ENCODE measurements at places on chromosomes 3 and 15.

DNA sequence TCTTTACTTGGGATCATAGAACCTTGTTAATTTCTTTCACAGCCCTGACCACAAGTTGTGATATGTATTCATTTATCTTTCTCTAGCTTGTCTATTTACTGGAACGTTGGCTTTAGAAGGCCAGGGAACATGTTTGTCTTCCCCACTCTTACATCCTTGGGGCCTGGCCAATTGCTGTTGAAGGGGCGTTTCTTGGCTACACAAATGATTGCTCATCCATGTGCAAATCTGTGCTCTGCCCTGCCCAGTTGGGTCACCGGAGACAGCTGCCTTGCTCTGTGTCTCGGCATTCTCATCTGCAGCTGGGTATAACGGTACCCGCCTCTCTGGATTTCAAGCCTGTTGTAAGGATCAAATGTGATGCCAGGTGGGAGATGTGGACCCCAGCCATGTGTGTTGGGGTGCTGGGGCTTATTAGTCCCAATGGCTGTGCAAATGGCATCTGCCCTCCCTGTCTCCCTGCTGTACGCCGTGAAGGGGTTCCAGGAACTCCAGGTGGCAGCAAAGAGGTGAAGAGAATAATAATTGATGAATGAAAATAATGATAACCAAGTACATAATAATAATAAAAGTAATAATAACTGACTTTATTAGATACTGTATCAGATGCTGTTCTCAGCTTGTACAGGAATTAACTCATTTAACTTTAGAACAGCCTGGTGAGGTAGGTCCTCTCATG, 24.0 kb upstream of the TLE3 start:
- DNase-seq = peak; percentile 73

GRCh38 chr3:57141719-57142410, 23.3 kb downstream of the IL17RD start:
- no peak for DNase-seq

- no peak for DNase-seq
These were observed 1.7 kb upstream of the PCOLCE2 start for GRCh38 chr3:142890592-142890991.

GRCh38 chr3:111691293-111691909, 96.3 kb upstream of the ZBED2 start:
- peak; percentile 59 for DNase-seq

- no peak for DNase-seq
These were observed 183.1 kb upstream of the CGNL1 start for GRCh38 chr15:57193161-57193560.

GRCh38 chr3:168612671-168613070, 516.9 kb upstream of the GOLIM4 start:
- DNase-seq = no peak

DNA sequence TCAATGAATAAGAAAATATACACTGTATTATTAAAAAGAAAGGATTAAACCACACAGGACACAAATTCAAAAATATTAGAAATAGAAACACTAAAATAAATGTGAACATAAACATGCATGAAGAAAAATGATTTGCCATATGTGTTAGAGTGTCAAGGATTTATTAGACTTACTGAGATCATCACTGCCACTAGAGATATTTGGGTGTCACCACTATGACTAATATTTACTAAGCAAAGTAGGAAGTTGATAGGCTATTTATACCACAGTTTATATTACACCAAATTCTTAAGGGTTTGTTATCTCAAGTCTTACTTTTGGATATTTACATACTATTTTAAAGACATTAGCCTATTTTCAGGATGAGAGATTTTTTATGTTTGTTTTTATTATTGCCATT, 575.0 kb upstream of the SGO1 start:
- no peak for DNase-seq

- peak; percentile 98 for DNase-seq
These were observed 42.1 kb downstream of the CORO2B start for GRCh38 chr15:68620721-68621527.

DNA sequence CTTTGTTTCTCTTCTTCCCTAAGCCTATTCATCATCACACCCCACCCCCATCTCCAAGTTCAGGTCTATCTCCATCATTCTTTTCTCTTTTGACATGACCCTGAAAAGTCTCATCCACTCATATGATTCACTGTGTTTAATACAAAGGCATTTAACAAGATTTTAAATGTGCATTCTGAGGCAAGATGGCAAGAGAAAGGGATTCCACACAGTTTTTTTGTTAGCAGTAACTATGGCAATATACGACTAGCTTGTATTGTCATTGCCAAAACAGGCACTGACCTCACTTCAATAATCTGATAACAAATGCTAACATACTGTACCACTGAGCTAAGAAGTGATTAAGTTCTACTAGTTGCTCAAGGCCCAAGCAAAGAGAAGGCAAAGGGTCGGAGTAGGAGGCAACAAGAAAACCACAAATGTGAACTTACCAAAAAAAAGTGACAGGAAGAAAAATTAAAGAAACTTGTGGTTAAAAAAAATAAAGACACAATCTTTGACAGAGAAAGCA, 53.2 kb downstream of the FBN1 start:
- peak; percentile 92 for DNase-seq

- DNase-seq = no peak
These were observed 189.4 kb downstream of the THSD4 start for GRCh38 chr15:71304681-71305080.

DNA sequence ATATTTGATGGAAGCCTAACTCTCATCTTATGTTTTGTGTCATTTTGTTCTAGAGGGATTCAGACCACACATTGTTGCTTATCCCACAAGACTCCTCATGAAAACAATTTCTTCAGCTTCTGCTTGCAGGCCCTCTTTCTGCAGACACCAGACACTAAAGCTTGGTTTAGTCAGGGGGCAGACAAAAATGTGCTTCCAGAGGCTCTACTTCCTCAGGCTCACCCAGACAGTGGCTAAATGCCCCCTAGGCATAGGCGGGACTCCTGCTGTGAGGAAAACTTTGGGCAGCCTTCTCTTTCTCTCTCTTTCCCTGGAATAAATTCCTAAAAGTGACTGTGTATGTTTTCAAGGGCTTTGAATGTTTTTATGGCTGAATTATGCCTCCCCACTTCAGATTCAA, 435.4 kb upstream of the ATP11B start:
- DNase-seq = peak; percentile 82

DNA sequence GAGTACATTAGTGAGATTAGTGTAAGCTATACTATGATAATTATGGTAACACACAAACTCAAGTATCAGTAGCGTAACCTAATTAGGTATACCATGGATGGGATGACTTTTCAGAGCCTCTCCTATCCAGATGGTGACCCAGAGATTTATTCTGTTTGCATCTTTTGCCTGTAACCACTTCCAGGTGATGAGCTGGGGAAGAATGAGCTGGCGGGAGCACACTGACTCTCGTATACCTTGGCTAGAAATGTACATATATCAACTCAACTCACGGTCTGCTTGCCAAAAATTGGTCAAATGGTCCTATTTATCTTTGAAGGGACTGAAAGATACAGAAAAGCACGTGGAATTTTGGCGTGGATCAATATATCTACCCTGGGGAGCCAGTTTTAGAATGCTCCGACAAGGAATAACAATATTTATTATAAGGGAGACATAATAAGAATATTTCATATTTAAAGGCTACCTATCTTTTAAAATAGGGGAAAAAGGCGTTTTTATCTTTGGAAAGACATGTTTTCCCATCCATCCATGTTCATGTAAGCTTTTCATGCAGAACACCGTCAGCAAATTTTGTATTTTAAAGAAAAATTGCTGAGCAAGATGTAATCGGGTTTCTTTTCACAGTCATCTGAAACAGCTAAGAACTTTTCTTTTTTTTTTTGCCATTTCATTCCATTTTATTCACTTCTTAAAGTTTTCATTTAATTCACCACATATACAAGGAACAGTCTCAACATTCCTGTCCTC, 502.6 kb upstream of the CBLB start:
- no peak for DNase-seq

DNA sequence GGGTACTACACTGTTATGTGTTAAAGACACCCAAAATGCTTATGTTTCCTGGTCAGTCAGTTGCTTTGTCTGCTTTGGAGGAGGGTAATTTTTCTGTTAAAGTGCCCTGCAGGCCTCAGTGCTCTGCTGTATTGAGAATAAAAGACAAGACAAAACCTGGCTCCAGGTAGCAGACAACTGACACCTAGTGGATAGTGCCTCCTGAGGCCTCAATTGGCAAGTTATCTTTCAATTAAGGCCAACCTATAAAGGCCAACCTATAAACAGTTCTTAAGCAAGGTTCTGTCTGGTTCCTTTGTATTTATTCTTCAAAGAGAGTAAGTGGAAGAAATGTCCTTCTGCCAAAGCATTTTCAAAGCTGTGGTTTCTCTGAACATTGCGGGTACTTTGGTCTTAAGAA, 773.8 kb downstream of the MECOM start:
- no peak for DNase-seq

DNA sequence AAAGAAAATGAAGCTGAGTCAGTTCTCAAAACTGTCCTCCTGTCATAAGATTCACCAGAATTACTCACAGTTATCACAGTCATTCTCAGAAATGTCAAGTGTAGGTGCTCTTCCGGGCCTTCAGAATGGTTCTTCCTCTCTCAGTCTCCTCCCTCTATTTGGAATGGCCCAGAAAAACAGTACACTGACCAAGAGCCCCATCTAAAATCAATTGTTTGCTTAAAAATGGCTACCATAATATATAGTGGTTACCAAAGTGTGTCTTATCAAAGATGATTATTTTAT, 99.8 kb downstream of the MECOM start:
- no peak for DNase-seq

- DNase-seq = no peak
These were observed 96.2 kb upstream of the TRPM1 start for GRCh38 chr15:31197497-31198414.

DNA sequence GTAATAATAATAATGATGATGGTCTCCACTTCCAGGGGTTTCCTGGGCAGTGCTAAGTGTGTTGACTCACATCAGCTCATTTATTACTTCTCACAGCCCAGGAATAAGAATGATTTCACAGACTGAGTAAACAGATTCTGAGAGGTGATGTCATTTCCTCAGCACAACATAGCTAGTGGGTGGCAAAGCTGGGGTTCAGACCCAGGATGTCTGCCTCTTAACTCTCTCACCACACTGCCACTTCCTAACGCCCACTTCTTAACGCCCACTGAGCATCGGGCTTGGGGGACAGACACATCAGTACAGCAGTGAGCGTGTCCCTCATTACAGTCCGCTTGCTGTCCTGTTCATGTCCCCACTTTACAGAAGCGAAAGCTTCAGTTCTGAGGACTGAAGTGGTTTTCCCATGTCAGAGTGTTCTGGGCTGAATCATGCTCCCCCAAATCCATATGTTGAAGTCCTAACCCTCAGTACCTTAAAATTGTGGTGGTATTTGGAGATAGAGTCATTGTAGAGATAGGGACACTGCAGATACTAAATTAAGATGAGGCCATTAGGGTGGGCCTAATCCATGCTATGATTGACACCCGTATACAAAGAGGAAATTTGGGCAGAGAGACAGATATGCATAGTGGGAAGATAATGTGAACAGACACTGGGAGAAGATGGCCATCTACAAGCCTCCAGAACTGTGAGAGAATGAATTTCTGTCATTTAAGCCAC, 68.0 kb downstream of the ATP2B2 start:
- peak; percentile 63 for DNase-seq

- peak; percentile 73 for DNase-seq
These were observed 64.0 kb upstream of the C15orf61 start for GRCh38 chr15:67456677-67457529.

- no peak for DNase-seq
These were observed 27.1 kb upstream of the MGLL start for GRCh38 chr3:127849368-127849767.

DNA sequence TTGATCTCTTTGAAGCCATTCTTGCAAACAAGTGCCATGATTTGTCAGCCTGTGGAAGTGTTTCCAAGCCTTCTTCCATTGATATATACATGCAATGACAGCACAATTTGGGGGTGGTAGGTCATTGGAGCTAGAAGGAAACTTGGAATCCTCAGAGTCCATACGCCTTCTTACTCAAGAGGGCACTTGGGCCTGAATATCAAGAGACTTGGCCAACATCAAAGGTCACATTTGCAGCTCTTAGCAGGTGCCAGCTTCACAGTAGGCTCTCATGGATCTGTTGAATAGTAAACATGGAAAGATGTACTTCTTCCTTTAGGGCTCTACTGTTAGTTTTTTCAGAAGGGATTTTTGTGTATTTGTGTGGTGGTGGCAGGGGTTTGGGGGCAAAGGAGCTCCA, 50.9 kb downstream of the RHCG start:
- no peak for DNase-seq

DNA sequence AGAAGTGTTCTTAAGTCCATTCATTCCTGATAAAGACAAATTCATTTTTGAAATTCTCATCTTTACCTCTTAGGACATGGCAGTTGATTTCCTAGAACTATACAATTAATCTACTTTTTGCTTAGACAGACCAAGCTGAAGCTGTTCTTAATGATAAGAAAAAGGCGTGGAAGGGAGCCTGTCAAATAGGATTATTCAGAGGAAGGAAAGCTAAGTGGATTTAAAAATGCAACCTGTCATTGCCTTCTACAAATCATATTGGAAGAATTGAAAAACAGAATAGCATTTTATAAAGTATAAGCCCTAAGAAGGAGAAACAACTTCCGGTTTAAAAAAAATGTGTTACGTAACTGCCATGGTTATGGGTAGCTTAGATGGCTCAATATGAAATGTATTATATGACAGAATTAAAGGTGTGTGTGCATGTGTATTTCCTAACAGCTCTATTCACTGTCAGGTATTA, 81.2 kb upstream of the RAP2B start:
- DNase-seq = no peak

GRCh38 chr15:59353994-59354416, 18.7 kb downstream of the MYO1E start:
- DNase-seq = no peak

- peak; percentile 63 for DNase-seq
These were observed 371.7 kb upstream of the GBE1 start for GRCh38 chr3:82133070-82133606.

Data from fibroblast of skin of scalp (primary cell).